NCI-H1048 (cell line): ENCODE measurements at places on chromosomes 5 and 9.
A peak's percentile ranks its signal among the peaks of the same experiment; 100 is the strongest.

GRCh38 chr5:6475626-6476312 is 27.1 kb downstream of the UBE2QL1 start:
- DNase-seq, result no peak

DNA sequence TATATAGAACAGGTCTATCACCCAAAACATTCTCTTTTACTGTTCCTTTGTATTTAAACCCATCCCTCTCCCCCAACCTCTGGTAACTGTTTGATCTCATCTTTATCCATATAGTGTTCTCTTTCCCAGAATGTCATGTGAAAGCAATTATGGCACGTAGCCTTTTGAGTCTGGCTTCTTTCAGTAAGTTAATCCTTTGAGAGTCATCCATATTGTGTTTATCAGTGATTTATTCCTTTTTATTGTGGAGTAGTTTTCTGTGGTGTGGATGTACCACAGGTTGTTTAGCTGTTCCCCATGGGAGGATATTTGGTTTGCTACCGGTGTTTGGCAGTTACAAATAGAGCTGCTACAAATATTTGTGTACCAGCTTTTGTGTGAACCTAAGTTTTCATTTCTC is 38.0 kb downstream of the HMGXB3 start:
- no peak for DNase-seq

- DNase-seq, result no peak
Observed at GRCh38 chr5:135214897-135215616, 181.0 kb upstream of the PITX1 start.

GRCh38 chr5:39520232-39520572 is 95.4 kb upstream of the DAB2 start:
- DNase-seq, result no peak

DNA sequence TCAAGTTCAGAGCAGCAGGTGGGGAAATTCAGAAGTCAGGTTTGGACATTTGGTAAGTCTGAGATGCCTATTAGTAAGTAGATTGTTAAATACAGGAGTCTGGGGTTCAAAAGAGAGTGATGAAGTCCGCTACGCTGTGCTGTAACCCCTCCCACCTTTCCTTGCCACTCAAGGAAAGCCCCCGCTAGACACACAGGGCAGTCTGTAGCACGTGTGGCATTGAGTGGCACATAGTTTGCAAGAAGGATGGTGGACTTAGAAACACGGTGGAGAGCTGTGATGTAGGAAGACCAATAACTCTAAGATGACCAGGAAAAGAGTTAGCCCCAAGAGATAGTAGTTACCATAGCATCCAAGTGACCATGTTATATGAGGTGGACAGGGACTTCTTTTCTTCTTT is 44.7 kb upstream of the FSTL4 start:
- DNase-seq, result no peak

DNA sequence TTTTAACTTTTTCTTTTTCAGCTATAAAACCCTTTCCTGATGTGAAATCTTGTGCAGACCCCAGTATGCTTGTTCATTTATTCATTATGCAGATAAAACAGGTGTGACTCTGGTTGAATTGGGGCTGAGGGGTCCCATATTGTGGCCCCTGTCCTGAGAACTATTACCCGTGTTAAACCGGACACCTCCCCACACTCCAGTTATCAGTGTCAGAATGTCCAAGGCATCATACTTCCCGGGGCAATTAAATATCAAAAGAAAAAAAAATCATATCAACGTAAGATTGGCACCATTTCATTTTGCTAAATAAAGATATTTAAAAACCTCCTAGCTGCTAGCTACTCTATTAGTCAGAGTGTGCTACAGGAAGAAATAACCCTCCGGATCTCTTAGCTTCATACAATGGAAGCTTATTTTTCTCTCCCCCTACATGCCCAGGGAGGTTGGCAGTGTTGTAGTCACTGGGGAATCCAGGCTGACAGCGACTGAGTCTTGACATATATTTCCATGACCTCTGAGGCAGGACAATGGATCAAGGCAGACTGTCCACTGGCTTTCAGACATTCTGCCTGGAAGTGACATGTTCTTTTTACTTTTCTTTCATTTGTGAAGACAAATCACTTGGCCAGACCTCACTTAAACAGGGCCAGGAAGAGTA is 170.0 kb downstream of the SEC61B start:
- DNase-seq, result no peak

- DNase-seq, result no peak
Observed at GRCh38 chr9:100440071-100440470, 13.1 kb downstream of the MSANTD3 start.

GRCh38 chr5:12316812-12317211 is 412.6 kb upstream of the CTNND2 start:
- no peak for DNase-seq

- DNase-seq, result no peak
Observed at GRCh38 chr9:4574657-4575243, 84.5 kb downstream of the SLC1A1 start.

DNA sequence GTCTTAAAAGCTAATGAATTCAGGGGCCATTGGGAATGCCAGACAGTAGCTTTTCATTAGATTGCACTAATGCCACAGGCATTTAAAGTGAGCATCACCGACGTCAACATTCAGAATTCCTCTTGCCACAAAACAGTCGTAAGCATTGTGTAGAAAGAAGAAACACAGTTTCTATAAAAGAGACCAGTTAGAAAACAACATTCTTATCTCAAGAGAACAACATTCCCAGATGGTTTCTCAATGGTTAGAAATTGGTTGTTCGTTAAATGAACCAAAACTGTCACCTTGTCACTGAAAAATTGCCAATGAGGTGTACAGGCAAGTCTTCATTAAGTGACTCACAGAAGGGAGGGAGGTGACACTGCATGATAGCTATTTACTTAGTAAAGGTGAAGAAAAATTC is 401.6 kb upstream of the PRR16 start:
- peak; percentile 44 for DNase-seq

- DNase-seq, result no peak
Observed at GRCh38 chr5:33487236-33487635, 46.5 kb downstream of the TARS1 start.

DNA sequence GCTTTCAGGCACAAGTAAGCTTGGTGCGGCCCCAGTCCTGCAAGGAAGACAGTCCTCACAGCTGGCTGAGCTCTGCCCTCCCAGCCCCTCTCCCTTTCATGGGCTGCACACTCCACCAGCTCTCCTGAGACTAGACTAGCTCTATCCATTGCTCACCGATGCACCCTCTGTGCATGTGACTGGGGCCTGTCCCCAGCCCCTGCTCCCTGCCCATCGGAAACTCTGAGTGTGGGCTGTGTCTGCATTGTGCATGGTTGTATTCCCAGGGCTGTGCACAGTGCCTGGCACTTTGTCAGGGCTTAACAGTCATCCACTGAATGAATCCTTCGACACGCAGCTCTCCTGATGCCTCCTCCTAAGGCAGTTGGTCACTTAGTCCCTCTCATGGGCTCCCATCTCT is 92.2 kb downstream of the PPARGC1B start:
- DNase-seq, result no peak

DNA sequence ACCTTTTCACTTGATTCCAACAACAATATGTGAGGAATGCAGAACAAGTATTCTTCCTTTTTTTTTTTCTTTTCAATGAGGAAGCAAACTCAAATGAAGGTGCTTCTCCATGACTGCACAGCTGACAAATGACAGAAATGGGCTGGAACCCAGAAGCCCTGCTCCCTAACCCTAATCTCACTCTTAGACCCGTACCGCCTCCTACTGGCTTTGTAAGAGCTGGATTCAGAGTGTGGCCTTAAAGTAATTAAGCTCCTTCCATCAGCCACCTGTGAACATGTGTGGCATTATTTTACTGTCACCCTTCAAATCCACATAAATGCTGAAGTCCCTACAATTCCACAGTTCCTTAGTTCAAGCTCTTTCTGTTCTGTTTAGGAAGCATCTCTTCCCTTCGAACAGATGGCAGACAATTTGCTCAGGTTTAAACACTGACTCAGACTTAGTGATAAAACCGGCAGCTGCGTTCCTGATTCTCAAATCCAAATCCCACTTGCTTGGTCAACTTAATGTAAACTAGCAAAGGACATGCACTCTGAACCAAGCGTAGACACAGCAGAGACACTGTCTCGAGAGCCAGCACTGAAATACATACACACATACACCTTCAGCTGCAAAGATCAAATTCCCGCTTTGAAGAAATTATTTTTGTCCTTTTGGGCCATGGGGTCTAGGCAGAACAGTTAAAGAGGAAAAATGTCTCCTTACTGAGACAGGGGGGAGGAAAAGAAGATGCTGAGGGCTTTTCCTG is 316.7 kb upstream of the TLE4 start:
- no peak for DNase-seq

DNA sequence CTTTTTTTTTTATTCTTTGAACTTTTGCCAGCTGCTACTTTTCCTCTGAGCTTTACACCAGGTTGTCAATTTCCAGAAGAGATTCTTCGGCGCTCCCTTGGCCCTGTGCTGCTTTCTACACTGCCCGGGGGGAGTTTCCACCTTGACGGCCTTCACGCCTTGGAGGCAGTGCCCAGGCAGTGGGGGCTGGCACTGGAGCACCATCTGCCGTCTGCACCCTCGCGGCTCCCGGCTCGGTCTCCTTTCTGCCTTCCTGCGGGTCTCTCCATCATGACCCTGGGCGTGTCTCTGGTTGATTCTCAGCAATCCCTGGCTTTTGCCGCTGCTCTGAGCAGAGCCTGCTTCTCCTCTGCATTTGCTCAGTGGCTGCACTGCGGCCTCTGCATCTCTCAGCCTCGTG is 2.9 kb downstream of the SLC6A18 start:
- DNase-seq, result no peak

- DNase-seq, result peak; percentile 45
Observed at GRCh38 chr9:95167998-95168397, 149.5 kb downstream of the FANCC start.

GRCh38 chr5:119395080-119395836 is 39.4 kb downstream of the TNFAIP8 start:
- DNase-seq, result no peak

GRCh38 chr9:130688072-130688471 is 5.5 kb upstream of the EXOSC2 start:
- no peak for DNase-seq

DNA sequence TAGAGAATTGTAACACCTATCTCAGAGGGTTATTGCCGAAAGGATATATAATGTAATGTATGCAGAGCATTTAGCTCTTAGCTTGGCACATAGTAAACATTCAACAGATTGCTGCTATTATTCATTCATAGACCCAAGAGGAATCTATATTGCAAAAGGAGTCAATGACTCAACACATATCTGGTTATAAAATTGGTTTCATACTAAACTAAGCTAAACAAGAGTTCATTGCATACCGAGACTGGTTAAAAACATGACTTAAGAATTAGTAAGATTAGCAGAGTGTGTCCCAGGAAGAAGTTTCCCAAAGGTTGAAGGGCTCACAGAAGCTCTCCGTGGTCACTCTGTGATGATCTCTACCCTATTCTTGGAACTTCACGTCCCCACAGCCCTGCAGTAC is 339.6 kb upstream of the CCNH start:
- DNase-seq, result no peak

- no peak for DNase-seq
Observed at GRCh38 chr5:93433422-93433821, 147.6 kb downstream of the NR2F1-AS1 start.

- DNase-seq, result no peak
Observed at GRCh38 chr9:129387822-129388221, 209.8 kb upstream of the IER5L start.

- no peak for DNase-seq
Observed at GRCh38 chr5:149313151-149313841, 32.0 kb upstream of the GRPEL2 start.

GRCh38 chr5:107388141-107388861 is 282.4 kb downstream of the EFNA5 start:
- DNase-seq, result no peak

- DNase-seq, result no peak
Observed at GRCh38 chr5:152499814-152500535, 94.9 kb upstream of the NMUR2 start.
